ENCODE measurements at places on chromosomes 12 and 14.
A peak's percentile ranks its signal among the peaks of the same experiment; 100 is the strongest.

DNA sequence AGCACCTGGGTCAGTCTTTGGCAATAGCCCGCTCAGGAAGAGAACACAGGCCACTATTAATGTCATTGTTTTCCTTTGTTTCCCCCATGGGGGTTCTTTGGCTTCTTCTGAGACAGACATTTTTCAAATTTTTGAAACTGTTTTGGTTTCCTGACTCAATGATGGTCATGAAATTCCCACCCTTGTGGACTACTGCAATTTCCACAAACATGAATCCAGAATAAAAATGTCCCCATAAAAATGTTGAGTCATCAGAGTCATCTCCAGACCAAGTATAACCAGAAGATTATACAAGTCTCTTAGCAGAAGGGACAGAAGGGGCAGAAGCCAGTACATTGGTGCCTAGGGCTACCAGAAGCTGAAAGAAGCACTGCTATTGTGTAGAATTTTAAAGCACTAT, 29.1 kb downstream of the SLCO1A2 start:
- DNase-seq: no peak

- DNase-seq: no peak
Measured at GRCh38 chr12:71797531-71797930, 42.0 kb upstream of the TBC1D15 start.

GRCh38 chr14:76133103-76133502, 18.6 kb upstream of the GPATCH2L start:
- no peak for DNase-seq

DNA sequence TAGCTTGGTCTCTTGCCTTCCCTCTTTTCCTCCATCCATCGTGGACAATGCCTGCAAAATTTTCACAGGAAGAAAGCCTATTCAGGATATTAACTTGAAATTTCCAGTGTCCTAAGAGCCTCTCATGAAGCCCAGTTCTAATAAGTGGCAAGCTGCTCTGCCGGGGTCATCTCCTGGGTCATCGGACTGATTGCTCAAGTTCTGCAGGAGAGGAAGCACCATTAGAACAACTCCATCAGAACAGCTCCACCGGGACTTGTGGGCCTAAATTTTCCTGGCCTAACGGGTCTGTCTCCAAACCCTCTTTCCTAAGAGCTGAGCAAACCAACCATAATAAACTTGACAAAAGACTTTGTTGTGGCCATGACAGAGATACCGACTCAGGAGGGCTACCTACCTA, 13.9 kb downstream of the ERG28 start:
- no peak for DNase-seq

GRCh38 chr12:100359248-100359647, 2.4 kb downstream of the SLC17A8 start:
- no peak for DNase-seq

GRCh38 chr12:122730215-122731014, at the start of gene HCAR1:
TSS of gene HCAR1 (minus strand) at chr12:122730844. CDS start at chr12:122730339, 505 bp downstream.
- DNase-seq: no peak

DNA sequence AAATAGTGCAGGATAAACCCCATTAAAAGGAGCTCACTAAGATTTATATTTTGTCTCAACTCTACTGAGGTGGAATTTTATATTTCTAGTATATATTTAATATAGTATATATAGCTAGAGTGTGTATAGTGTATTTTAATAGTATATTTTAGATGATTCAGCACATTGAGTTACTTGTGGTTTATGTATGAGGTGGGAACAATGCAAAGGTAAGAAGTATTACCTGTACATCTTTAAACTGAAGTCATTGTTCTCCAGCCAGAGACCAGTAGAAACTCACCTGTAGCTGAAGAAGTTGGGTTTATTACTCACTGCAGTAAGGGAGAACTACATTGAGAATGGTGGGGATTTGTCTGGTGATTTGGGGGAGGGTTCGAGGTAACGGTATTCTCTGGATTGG, 15.9 kb downstream of the ETNK1 start:
- no peak for DNase-seq

- DNase-seq: peak; percentile 8
Measured at GRCh38 chr14:53355581-53356112, 202.5 kb upstream of the DDHD1 start.

- DNase-seq: no peak
Measured at GRCh38 chr12:130636370-130636769, 79.7 kb downstream of the RIMBP2 start.

- DNase-seq: no peak
Measured at GRCh38 chr12:93784339-93785086, 107.3 kb downstream of the CRADD start.

GRCh38 chr14:22427771-22428231, 161.2 kb downstream of the DAD1 start:
- DNase-seq: no peak

DNA sequence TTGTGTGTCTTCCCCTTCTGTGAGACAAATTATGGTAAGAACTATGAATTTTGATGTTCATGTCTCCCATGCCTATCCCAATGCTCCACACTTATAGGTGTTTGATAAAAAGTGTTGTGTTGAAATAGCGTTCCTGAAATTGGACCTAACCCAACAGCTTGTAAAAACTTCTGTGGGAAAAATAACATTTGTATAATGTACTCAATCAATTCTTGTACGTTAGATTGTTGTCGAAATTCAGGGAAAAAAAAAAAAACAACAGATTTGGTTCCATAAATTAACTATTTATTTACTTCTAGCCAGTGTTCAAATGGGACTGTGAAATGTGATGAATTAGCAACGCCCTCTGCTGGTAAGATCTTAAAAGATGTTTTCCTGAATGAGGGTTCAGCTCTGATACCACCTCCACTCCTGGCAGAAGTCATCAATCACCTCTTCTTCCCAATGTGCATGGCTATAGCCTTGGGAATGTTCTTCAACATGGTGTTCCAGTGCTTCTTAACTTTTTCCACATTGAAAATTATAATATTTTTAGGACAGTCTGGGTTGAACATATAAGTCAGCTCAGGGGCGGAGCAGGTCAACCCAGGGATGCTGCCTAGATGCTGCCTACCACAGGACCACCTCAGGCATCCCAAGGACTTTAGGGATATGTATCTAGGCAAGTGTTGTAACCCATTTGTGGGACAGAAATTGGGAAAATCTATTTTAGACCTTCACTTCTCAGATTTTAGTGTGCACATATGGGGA, 170.6 kb downstream of the OTOGL start:
- no peak for DNase-seq

DNA sequence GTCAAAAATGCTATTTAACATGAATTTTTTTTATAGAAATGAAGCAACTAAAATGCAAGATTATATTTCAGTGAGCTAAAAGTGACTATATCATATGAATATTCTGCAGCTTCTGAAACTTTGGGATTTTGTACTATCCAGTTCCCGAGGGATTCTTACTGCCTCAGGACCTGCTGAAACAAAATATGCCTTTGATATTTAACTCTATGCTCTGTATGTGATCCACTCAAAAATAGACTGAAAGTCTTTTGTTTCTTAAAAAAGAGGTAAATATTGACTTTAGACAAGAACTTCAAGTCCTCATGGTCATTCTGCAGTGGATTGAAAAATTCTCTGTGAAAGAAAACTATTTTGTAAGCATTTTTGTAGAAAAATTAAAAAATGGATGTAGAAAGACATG, 22.4 kb downstream of the CNTN1 start:
- DNase-seq: no peak

GRCh38 chr14:23572836-23573235, 5.2 kb upstream of the AP1G2 start:
- DNase-seq: no peak

DNA sequence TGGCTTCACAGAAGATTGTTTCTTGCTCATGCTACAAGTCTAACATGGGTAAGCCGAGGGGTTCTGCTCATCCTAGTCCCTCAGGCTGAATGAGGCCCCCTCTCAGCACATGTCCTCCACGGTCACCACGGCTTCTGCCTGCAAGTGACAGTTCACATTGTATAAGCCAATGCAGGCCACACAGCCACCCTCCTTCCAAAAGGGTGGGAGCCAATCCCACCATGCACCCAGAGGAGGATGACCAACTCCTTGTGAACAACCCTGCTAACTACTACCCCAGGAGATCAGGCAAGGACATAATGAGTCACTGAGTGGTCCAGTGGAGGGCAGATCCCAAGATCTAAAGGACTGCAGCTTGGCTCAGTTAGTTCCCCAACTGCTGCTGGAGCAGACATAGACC, 6.1 kb downstream of the SPRING1 start:
- DNase-seq: no peak

DNA sequence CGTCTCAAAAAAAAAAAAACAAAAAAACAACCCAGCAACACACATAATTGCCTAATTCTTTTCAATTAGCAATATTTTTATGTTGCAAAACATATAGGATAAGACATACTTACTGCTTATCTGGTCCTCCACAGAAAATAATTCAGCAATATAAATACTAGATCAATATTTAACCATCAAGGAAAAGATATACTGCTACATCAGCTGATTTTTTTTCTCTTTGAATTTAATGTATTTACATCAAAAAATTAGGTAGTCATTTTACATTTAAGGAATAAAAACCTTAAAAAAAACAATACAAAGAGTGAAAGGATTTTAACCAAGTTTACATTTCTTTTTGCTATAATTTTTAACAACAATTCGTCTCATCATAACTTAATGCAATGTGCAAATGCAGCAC, 28.1 kb downstream of the SPTSSA start:
- no peak for DNase-seq

GRCh38 chr14:33352821-33353220, 414.1 kb downstream of the NPAS3 start:
- DNase-seq: no peak

- DNase-seq: no peak
Measured at GRCh38 chr14:91144425-91145145, 30.7 kb downstream of the DGLUCY start.

DNA sequence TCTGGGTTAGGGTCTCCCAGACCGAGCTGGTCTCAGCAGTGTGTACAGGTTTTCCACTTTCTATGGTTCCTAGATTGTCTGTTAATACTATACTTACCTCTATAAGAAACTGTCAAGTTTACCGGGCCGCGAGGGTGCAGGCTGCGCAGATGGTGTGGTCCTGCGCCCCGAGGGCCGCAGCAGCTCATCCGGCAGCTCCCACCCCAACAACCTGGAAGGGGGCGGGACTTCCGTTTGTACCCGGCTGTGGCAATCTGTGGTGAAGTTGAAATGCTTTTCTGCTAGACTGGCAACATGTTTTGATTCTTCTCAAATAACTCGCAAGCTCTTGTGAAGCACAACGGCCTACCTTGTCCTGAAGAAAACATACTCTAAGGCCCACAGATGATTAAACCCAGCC, at the start of gene CLEC9A:
TSS of gene CLEC9A (plus strand) at position 237 of the 400 bp plus-strand sequence. CDS start 22,006 bp downstream, outside the sequence.
- no peak for DNase-seq

DNA sequence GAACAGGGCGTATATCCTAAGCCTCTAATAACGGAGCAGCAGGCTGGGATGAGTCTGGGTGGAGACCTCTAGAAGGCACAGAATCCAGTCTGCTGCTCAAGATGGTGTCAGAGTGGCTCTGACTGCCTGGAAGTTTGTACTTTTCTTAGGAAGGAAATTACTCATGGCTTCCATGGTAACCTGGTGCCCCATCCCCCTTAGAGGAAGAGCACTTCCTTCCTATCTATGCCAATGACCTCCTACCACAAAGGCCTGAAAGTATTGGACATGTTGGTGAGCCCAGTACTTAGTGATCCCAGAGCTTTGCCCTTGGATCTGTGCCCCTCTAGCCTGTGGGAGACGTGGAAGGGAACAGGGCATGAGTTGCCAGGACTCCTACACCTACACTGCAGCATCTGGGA, 1.5 kb downstream of the BATF start:
- no peak for DNase-seq

- no peak for DNase-seq
Measured at GRCh38 chr14:103216399-103216798, 93.1 kb downstream of the TNFAIP2 start.

DNA sequence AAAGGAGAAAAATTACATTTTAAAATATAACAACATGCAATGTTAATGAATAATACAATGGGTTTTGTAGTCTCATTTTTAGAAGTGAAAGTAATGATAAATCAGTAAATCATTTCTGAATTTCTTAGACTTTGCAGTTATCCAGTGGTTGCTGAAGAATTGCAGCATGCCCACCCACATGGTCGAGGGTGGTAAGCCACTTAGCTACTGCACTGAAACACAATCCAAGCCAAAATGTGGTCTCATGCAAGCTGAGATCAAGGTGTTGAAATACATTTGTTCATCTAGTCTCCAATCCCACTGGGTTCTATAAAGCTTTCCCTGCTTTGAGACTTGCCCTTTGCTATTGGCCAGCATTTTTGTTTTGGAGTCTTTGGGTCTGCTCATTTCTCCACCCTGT, 247.9 kb downstream of the NELL2 start:
- no peak for DNase-seq

GRCh38 chr14:98022541-98023520, 1225.6 kb downstream of the VRK1 start:
- no peak for DNase-seq

DNA sequence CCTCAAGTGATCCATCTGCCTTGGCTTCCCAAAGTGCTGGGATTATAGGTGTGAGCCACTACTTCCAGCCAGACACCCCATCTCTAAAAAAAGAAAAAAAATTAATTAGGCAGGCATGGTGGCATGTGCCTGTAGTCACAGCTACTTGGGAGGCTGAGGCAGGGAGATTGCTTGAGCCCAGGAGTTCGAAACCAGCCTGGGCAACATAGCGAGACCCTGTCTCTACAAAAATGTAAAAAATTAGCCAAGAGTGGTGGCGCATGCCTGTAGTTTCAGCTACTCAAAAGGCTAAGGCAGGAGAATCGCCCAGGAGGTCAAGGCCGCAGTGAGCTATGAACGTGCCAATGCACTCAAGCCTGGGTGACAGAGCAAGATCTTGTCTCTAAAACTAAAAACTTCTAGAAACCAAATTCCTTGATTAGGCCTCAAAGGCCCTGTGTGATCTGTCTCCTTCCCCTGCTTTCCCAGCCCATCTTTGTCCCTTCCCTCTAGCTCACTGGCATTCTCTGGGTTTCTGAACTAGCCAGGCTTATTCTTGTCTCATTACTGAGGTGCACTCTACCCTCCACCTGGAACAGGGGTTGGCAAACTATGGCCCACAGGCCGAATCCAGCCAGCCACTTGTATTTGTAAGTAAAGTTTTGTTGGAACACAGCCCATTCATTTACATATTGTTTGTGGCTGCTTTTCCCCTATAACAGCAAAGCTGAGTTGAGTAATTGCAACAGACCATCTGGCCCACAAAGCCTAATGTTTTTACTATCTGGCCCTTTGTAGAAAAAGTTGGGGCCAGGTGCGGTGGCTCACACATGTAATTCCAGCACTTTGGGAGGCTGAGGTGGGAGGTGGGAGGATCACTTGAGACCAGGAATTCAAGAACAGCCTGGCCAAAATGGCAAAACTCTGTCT, 17.2 kb upstream of the TPCN1 start:
- DNase-seq: no peak

All from occipital lobe (tissue), 3 donors.